ENCODE measurements at places on chromosomes 4 and X.

GRCh38 chr4:129248621-129249020 is 152.7 kb downstream of the C4orf33 start:
- no peak for DNase-seq

DNA sequence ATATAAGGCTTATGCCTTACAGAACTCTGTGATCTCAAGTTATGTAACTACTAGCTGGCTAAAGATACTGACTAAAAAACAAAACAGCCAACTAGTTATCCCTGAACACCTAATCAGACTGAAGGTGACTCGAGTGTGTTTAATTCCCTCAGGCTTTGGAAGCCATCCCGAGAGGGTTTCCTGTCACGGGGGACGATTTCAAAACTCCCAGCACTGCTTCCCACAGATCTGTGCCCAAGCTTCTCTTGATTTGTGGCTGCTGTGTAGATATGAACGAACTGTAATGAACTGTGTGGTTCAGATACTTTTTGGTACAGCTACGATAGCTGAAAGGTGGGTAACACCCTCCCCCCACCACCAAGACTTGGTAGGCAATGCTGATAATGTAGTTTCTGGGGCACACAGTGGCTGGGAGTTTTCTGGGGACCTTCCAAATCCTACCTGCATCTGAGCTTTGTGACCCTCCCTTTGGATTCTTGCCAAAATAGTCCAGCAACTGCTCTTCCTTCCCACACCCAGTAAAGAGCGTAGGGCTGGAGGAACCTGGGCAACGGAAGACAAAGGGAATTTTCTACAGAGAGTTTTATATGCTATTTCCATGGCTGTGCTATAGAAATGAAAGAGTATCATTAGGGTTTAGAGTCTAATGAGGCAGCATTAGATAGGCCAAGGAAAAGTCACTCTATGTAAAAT is 148.8 kb downstream of the MGST2 start:
- DNase-seq: no peak

GRCh38 chr4:54169176-54169575 is 59.9 kb upstream of the PDGFRA start:
- DNase-seq: no peak

GRCh38 chrX:64204701-64205440 is 637 bp downstream of the AMER1 start:
- peak; percentile 44 for DNase-seq

DNA sequence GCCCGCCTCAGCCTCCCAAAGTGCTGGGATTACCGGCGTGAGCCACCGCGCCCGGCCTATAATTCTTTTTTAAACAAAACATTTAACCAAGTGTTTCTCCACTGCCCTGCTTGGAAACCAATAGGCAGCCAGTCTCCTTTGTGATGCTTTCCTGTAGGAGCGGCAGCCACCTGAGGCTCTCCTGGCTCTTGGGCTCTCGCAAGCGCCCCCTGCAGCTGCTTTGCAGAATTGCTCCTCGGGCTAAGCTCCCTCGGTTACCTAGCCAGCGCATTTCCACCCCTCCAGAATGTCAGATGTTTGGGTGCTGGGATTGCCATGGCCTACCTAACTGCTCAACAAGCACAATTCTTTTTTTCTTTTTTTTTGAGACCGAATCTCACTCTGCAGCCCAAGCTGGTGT is 7.7 kb downstream of the S100P start:
- DNase-seq: no peak

Measured in B cell (primary cell).